ENCODE measurements at places on chromosomes 1 and 21.

GRCh38 chr21:46424039-46424591 is 34.6 kb upstream of the DIP2A start:
- no peak for ATAC-seq

GRCh38 chr1:5840551-5841001 is 151.6 kb downstream of the NPHP4 start:
- ATAC-seq = no peak

GRCh38 chr1:89523572-89524368 is 859 bp upstream of the LRRC8B start:
- peak; percentile 36 for ATAC-seq

- ATAC-seq = no peak
These were observed 15.8 kb downstream of the TP73 start for GRCh38 chr1:3668148-3668547.

DNA sequence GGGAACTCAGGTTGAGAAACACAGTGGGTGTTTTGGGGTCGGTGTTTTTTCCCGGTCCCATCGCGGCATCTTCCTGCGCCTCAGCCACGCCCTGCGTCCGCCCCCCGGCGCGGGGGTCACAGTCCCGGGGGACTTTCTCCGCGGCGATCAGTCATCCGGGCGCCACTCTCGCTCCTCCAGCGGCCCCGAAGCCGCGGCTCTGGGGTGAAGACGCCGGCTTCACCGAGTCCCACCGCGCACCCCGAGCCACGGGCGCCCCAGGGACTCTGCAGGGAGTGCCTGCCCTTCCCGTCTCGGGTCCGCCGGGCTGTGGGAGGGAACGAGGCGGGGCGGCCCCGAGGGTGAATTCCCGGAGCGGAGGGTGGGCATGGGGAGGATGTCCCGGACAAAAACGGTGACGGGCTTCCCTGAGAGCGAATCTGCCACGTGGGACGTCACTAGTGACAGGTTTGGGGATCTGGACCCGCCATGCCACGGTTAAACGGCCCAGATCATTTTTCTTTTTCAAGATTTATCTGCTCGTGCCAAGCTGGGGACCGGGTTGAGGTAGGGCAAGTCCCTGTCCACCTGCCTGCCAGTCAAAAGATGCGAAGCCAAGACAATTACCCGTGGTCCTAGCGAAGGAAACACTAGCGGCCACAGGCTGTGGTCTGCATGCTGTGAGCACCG is 717 bp upstream of the BATF3 start:
- peak; percentile 64 for ATAC-seq

- ATAC-seq = no peak
These were observed 345 bp downstream of the FTCD start for GRCh38 chr21:46154955-46155513.

DNA sequence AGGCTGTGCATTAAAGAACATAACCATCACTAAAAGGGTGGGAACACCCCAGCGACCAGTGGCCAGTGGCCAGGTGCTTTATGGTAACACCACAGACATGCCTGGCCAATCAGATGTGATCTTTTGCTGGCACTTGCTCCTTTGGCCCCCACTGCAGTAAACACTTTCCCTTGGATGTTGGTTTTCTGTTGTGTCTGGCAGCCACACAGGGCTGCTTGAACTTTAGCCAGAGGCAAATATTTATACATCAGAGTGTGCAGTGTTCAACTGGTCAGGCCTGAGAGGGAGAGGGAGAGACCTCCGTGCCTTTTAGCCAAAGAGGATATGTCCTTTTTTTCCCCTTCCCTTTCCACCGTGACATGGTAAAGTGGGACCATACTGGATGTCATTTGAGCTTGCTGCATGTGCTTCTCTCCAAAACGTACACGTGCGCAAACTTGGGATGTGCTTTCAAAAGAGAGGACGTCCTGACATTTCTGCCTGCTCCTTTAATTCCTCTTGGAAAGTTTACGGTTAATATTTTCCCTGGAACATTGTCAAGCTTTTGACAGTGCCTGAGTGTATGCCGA is 101.2 kb downstream of the NFIA start:
- ATAC-seq = peak; percentile 26

- peak; percentile 79 for ATAC-seq
These were observed 1.2 kb upstream of the LHX9 start for GRCh38 chr1:197915862-197916499.

DNA sequence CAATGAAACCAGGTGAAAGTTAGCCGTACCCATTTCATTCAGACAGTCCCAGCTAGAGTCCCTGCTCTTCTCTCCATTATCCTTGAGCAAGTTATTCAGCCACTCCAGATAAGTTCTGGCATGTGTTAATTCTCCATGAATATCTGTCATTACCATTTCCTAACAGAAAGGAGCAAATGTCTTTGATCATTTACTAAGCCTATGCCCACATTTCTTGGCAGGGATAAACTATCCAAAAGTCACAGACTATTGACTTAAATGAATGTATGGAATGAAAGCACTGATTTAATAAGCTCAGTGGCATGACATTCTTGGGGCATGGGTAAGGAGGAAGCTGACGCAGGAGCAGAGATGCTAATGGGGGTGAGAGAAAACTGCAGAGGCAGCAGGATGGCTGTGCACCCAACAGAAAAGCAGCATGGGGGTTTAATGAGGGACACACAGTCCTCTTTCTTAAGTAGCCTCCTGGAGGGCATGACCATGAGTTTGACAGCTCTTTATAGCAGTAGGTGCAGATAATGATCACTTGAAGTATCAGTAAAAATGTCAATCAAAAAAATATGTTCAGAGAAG is 17.6 kb upstream of the DHCR24 start:
- ATAC-seq = peak; percentile 99

DNA sequence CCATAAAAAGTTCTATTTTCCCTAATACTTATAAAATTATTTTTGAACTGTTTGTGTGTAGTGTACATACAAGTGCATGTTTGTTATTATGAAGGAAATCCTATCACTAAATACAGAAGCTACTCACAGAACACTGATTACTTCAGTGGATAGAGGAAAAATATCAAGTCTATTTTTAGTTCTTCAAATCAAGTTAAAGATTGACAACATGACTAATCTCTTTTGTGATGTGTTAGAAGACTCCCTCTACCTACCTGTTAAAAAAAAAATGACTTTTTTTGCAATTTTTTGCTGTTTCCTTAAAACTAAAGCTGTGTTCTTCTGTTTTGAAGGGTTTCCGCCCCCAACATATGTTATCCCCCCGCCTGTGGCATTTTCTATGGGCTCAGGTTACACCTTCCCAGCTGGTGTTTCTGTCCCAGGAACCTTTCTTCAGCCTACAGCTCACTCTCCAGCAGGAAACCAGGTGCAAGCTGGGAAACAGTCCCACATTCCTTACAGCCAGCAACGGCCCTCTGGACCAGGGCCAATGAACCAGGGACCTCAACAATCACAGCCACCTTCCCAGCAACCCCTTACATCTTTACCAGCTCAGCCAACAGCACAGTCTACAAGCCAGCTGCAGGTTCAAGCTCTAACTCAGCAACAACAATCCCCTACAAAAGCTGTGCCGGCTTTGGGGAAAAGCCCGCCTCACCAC is 45.5 kb downstream of the NCF2 start:
- no peak for ATAC-seq

GRCh38 chr1:12502336-12503109 is 115.5 kb downstream of the DHRS3 start:
- no peak for ATAC-seq

GRCh38 chr1:24483441-24483840 is 19.2 kb upstream of the RCAN3 start:
- no peak for ATAC-seq

GRCh38 chr1:83910461-83910860 is 88.5 kb downstream of the TTLL7 start:
- ATAC-seq = no peak

- ATAC-seq = peak; percentile 78
These were observed 464.8 kb upstream of the USP24 start for GRCh38 chr1:55679971-55680370.

DNA sequence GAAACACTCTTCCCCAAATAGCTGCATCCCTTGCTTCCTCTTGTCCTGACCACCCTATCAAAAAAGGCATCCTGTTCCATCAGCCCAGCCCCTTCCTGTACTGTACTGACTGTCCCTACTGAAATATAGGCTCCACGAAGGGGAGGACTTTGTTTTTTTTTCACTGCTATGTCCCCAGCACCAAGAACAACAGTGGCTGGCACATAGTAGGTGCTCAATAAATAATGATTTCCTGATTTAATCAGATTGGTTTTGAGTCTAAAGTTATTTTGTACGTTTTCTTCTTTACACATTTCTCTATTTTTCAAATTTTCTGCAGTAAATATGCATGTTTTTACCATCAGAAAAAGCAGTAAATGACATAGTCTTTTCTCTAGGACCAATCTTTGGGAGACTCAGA is 73.9 kb downstream of the CD58 start:
- ATAC-seq = no peak

GRCh38 chr21:44653656-44654575 is 543 bp downstream of the KRTAP12-4 start:
- no peak for ATAC-seq

DNA sequence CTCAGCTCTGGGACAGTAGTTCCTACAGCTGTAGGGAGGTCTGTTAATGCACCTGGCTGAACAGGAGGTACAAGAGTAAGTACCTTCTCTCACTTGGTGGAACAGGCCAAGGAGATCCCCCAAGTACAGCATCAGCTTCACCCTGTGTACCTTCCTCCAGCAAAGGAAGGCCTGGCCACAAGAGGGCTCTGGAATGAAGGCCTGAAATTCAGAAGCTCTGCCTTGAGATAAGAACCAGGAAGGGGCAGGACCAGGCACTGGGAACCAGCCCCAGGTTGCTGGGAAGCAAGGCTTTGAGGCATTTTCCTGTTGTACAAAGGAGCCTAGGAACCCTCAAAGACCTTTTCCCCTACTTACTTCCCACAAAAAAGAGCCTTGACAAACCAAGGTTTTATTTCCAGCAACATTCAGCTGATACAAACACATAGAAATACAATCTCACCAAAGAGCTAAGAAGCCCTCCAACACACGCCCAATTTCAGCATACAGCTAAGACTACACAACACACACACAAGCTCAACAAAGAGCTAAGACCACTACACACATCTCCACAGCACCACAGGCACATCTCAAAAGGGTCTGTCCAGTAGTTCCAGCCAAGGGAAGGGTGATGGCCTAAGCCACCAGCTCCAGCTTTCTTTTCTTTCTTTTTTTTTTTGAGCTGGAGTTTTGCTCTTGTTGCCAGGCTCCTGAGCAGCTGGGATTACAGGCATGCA is 23.5 kb downstream of the F11R start:
- ATAC-seq = peak; percentile 75

GRCh38 chr1:229693129-229693900 is 67.3 kb downstream of the URB2 start:
- no peak for ATAC-seq
